Smooth muscle cell of the brain vasculature (primary cell): ENCODE measurements at places on chromosomes 3 and 15.

DNA sequence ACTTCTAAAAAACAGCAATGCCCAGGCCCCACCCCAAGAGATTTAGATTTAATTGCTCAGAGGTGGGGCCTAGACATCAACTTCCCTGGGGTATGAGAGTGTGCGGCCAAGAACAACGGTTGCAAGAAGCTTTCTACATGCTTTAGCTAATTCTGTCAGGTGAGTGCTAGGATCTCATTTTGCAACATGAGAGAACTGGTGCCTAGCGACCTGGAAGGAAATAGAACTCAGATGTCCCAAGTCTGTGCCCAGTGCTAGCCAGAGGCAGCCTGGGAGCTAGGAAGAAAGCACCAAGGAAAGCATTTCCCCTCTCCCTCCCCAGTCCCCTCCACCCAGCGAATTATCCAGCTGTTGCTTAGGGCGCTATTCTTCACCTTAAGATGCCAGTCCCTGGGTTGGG lies 22.9 kb upstream of the HRH1 start:
- DNase-seq = no peak

GRCh38 chr3:62376454-62376720 lies 3.0 kb upstream of the FEZF2 start:
- DNase-seq = no peak

DNA sequence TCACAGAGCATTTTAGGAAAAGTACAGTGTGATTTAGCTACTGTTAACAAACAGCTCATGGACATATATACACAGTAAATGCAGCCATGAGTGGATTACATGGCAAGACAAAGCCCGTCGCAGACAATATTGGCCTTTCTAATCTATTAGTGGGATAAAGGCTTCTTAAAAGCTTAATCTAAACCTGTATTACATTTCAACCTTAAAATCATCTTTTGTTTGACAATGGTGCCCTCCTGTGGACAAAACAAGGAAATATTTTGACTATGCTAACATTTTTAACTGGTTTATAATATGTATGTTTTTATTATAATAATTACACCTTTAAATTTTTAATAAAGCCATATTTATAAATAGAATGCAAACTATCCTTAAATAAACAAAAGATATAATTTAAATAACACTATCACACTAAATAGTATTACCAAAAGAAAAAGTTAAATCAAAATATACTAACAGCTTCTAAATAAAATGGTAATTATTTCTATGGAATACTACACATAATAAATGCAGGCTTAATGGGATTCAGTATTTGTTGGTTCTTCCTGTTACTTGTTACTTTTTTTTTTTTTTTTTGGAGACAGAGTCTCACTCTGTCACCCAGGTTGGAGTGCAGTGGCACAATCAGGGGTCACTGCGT lies 38.6 kb downstream of the TAFA4 start:
- peak; percentile 32 for DNase-seq

- no peak for DNase-seq
Measured at GRCh38 chr3:127013758-127014535, 31.0 kb downstream of the PLXNA1 start.

DNA sequence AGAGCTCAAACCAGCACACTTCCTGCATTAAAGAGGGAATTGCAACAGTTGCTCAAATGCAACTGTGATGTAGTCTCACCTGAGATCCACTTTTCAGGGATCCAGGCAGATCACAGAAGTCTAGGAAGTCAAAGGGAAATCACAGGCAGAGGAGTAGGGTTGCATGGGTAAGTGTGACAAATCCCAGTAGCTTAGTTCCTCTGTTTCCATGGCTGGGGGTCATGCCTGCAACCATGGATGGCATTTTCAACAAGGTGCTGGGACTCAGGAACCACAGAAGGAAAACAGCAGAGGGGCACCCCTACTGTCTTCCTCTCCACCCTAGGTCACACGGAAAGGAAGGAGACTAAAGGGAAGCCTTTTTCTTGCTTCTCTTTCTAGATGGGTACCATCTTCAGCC lies 36.5 kb upstream of the ARNT2 start:
- DNase-seq = no peak
